Stimulated activated CD8-positive, alpha-beta memory T cell treated with anti-CD3 and anti-CD28 coated beads, Interleukin-15, amount 100 ng/mL, for 1 hour (primary cell): ENCODE measurements at places on chromosomes 7 and 10.

DNA sequence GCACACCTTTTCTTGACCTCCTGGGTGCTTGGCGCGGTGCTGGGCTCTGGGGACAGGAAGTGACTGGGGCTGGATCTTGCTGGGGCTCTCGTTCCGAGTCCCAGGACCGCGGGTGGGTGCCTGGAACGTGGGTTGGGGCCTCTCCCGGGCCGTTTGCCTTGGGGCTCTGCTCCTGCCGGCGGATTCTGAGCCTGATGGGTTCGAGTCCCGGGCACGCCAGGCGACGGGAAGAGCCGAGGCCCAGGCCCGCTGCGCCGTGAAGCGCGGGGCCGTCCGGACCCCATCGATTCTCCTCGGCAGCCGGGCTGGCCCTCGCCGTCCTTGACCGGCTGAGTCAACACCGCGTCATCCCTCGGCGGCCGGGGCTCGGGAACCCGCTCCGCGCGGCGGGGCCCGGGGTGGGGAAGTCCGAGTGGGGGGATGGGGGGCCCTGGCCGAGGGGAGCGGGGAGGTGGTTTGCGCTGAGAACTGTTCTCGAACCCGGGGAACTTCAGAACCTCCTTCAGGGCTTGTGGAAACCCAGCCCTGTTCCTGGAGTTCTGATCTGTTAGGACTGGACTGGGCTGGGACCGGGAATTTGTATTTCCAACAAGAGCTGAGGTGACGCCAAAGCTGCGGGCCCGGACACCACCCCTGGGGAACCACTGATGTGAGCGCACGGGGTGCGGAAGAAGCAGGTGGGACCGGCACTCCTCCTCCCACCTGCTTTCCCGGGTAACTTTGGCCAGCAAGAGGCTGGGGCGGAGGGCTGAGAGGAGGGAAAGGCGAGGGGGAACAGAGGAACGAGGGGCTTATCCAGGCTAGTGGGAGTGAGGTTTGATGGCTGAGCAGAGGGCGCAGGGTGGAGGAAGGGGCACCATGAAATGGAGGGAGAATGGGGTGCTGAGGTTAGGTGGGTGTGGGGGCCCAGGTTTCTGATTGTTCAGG lies 6.2 kb downstream of the HHEX start:
- no peak for DNase-seq

DNA sequence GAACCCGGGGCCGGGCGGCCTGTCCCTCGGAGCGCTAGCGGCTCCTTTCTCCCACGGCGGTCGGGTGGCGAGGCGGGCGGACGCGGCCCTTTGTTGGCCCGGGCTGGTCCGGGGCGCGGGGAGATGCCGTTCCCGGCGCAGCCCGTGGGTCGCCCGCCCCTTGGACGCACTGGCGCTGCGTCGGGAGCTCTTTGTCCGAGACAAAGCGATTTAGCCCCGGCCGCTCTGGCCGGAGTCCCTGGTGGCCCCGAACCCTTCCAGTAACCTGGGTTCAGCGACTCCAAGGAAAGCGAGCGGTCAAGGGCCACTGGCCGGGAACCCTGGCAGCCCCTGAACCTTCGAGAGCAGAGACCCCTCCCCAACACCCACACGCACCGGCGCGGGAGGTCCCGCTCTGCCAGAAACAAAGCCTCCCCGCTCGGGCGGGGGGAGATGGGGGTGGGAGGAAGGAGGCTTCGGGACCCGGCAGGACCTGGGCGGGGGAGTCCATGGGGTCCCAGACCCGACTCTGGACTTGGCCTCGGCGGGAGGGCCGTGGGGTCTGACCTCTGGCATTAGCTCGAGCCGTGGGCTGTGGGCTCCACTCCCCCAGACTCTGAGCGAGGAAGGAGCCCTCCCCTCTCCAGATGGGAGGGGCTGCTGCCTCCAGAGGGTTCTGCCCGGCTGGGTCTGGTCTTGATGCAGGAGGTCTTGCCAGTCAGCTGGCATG lies 836 bp downstream of the DPYSL4 start:
- no peak for DNase-seq

- no peak for DNase-seq
Measured at GRCh38 chr10:116835658-116836057, 13.6 kb upstream of the ENO4 start.

DNA sequence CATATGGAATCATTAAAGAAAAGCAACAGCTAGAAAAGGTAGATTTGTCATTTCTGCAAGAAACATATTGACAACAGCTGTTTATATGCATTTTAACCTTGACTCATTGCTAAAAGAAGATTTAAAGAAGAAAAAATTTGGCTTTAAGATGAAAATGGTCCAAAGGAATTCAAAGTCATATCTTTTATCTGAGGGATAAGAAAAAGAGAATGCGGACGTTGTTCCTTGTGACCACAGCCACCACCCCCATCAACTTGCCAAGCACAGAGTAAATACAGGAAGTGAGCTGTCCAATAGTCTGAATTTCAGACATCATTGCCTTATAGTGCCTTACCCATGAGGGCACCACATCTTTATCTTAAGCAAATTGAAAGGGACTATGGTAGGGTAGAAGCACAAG lies 7.3 kb upstream of the CRPPA start:
- DNase-seq: no peak

DNA sequence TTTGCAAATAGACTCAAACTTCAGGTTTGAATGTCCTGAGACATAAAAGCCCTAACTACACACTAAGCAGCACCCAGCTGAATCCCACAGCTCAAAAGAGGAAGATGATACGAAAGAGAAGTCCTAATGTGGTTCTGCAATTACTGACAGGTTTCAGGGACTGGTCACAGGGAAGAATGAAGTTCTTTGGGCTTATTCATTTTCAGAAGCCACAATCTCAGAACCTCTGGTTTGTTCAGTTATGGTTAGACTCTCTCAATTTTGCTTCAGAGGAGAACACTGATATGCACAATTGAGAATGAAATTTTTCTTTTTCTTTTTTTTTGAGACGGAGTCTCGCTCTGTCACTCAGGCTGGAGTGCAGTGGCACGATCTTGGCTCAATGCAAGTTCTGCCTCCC lies 94.6 kb upstream of the FAM180A start:
- no peak for DNase-seq

DNA sequence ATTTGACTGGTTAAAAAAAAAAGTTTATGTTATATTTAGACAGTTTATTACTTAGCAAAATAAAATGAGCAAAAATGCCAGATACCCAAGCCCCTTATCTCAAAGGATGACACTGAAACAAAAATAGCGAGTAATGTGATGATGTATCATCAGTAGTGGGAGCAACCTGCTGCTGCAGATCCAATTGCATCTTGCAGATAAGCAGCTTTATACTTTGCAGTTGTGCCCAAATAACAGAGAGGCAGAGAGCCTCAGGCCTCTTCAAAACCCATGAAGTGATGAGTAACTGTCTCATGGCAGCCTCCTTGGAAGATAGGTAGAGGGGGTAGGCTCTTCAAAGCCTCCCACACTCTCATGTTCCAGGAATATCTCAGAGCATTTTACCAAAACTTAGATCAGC lies 468.2 kb upstream of the LRRTM3 start:
- no peak for DNase-seq

GRCh38 chr10:12238821-12239220 lies 42.8 kb downstream of the CDC123 start:
- DNase-seq: no peak

DNA sequence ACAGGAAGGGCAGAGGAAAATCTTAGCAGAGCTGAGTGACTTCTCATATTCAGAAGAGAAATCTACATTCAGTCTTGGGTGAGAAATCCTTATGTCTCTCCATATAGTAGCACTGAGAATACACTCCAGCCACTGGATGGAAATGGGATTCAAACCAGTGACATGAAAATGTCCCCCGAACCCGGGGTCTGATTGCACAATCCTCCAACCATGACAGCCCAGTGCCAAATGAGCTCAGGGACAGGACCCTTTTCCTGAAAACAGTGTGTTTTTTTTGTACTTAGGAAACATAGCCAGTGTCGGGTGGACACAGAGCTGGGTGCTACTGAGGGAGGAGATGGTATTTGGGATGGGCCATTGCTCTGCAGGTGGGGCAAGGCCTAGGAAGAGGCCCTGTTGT lies 185.6 kb downstream of the CXCL12 start:
- DNase-seq: no peak

- DNase-seq: no peak
Measured at GRCh38 chr10:71082960-71083715, 129.2 kb upstream of the UNC5B start.

- no peak for DNase-seq
Measured at GRCh38 chr7:150371131-150371995, 2.7 kb downstream of the REPIN1 start.

- DNase-seq: no peak
Measured at GRCh38 chr7:66043681-66044497, 31.7 kb upstream of the ASL start.

- DNase-seq: no peak
Measured at GRCh38 chr10:104680467-104681401, 39.6 kb downstream of the SORCS3 start.

GRCh38 chr10:115157357-115157756 lies 64.2 kb downstream of the ATRNL1 start:
- DNase-seq: no peak
